ENCODE measurements at places on chromosomes 16 and 17. TPM values are rescaled to one million over a fixed set of nuclear protein-coding genes. Genes with fewer than 3 reads are reported as not detected.

The ABAT gene
- polyA plus RNA-seq, result 2.3 TPM

The KRTAP4-6 gene
- not detected for polyA plus RNA-seq

The CCL1 gene
- not detected for polyA plus RNA-seq

The MRPL38 gene
- polyA plus RNA-seq, result 62.3 TPM

The KRT24 gene
- not detected for polyA plus RNA-seq

The CDRT15 gene
- 0.49 TPM for polyA plus RNA-seq

The GAST gene
- polyA plus RNA-seq, result not detected

The PPP1R27 gene
- not detected for polyA plus RNA-seq

The SCGB1C2 gene
- not detected for polyA plus RNA-seq

DNA sequence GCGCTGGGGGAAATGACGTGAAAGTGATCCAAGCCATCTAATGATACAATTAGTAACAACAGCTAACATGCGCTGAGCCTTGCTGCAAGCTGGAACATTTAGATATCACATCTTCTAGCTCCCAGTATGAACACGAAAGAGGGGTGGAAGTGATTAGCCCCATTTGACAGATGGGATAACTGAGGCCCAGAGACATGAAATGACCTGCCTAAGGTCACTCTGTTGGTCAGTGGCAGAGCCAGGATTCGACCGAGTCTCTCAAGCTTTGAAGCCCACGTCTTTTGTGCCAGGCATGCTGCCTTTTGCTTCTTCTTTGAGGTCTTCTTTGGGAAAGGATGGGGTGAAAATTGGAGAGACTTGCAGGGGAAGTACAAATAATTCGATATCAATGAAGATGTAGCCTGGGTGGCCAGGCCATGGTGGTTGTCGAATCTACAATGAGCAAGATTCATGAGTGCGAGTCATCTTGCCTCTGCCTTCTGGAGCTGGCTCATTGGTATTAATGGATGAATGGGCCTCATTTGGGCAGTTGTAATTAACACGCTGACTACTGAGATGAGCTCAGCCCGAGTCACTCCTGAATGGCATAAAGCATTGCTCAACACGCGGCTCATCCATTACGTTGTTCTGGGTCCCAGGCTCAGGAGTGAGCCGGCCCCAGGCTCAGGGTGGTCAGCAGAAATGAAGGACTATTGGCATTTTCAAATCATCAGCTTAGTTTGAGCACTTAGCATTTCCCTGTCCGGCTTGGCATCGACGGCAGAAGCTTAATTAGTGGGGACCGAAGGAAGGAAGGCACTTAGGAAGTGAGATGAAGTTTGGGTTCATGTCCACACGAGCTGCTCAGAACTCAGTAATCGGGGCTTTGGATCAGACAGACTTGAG, 28.0 kb upstream of the GPRC5B start:
- H3K36me3 ChIP-seq, result no peaks in the 10 kb centered on the region
- DNase-seq, result no peak
- H3K27ac ChIP-seq, result no peak overlapping the region
- H3K4me1 ChIP-seq, result peaks cover 4% of the 10 kb centered on the region

DNA sequence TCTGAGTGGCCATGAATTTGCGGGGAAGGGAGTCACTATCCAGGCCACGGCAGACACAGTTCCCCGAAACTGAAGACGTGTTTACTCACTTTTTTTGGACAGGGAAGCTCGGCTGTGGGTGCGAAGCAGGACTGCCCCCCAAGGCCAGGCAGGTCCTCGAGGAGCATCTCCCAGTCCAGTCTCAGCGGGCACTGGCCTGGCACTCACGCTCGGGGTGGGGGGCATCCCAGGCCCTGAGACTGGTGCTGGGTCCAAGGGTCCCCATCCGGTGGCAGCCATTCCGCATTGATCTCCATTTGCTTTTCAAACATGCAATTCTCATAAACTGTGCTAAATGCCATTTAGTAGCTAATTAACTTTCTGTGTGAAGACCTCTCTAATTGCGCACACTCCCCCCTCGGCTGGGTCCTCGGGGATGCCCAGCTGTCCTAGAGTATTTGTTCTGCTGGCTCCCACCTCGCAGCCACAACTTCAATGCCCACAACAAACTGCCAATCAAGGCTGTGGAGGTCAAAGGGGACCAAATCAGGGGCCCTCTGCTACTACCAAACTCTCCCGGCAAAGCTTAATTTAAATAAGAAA, 50.2 kb downstream of the TBC1D16 start:
- H3K36me3 ChIP-seq, result no peaks in the 10 kb centered on the region
- DNase-seq, result no peak
- no peak overlapping the region for H3K4me3 ChIP-seq
- no peak overlapping the region for H3K27ac ChIP-seq

- H3K36me3 ChIP-seq, result peaks cover 14% of the 10 kb centered on the region
- H3K27ac ChIP-seq, result no peak overlapping the region
- no peak for DNase-seq
- H3K4me1 ChIP-seq, result peaks cover 75% of the 10 kb centered on the region
Measured at GRCh38 chr16:29826342-29826695, 6.1 kb downstream of the MVP start.

- DNase-seq, result no peak
- no peak overlapping the region for H3K27ac ChIP-seq
- H3K4me1 ChIP-seq, result no peaks in the 10 kb centered on the region
Measured at GRCh38 chr16:25614716-25615265, 77.0 kb upstream of the HS3ST4 start.

GRCh38 chr16:52470585-52470984, 76.4 kb downstream of the TOX3 start:
- H3K36me3 ChIP-seq, result no peaks in the 10 kb centered on the region
- no peak overlapping the region for H3K27ac ChIP-seq
- no peaks in the 10 kb centered on the region for H3K4me1 ChIP-seq
- no peaks in the 10 kb centered on the region for H3K27me3 ChIP-seq
- no peak overlapping the region for H3K4me3 ChIP-seq

DNA sequence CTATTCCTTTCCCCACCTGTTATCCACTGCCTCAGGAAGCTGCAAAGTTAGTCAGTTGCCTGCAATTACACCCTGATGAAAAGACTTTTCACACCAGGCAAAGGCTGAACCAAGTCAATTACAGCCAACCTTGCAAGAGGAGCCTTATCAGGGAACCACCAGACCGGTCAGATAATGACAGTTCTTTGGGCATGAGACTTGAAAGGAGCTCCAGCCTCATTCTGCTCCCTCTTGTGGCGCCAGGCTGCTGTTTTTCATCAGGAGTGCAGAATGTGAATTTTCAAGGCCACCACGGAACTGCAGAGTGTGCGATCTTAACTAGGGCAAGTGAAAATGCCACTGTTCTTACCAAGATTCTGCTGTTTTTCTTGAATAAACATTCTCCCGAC, 22.5 kb downstream of the DNAI2 start:
- no peak for DNase-seq
- H3K27me3 ChIP-seq, result no peaks in the 10 kb centered on the region
- H3K27ac ChIP-seq, result no peak overlapping the region
- H3K4me3 ChIP-seq, result no peak overlapping the region

GRCh38 chr17:51091635-51092034, 29.0 kb downstream of the SPAG9 start:
- H3K4me3 ChIP-seq, result no peak overlapping the region
- no peaks in the 10 kb centered on the region for H3K27me3 ChIP-seq
- H3K27ac ChIP-seq, result no peak overlapping the region
- H3K36me3 ChIP-seq, result peaks cover 3% of the 10 kb centered on the region
- H3K4me1 ChIP-seq, result peaks cover 12% of the 10 kb centered on the region
- DNase-seq, result no peak

DNA sequence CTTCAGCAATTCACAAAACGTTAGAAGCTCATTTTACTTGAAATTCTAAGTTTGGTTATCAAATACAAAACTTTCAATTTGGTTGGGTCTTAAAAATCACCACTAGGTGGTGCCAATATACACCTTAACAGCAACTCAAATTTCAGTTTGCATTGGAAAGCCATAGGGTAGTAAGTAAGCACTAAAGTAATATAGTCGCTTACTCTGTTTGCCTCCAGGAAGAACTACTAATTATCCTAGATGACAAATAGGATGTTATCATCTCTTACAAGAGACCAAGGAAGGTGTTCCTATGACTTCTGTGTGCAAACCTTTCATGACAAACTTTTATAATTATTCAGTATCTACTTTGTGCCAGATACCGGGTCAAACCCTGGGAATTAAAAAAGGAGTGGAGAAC, 93.3 kb downstream of the MYO1D start:
- DNase-seq, result peak; percentile 70
- no peaks in the 10 kb centered on the region for H3K4me1 ChIP-seq
- no peaks in the 10 kb centered on the region for H3K36me3 ChIP-seq
- H3K27me3 ChIP-seq, result no peaks in the 10 kb centered on the region
- no peak overlapping the region for H3K4me3 ChIP-seq
- H3K27ac ChIP-seq, result no peak overlapping the region

DNA sequence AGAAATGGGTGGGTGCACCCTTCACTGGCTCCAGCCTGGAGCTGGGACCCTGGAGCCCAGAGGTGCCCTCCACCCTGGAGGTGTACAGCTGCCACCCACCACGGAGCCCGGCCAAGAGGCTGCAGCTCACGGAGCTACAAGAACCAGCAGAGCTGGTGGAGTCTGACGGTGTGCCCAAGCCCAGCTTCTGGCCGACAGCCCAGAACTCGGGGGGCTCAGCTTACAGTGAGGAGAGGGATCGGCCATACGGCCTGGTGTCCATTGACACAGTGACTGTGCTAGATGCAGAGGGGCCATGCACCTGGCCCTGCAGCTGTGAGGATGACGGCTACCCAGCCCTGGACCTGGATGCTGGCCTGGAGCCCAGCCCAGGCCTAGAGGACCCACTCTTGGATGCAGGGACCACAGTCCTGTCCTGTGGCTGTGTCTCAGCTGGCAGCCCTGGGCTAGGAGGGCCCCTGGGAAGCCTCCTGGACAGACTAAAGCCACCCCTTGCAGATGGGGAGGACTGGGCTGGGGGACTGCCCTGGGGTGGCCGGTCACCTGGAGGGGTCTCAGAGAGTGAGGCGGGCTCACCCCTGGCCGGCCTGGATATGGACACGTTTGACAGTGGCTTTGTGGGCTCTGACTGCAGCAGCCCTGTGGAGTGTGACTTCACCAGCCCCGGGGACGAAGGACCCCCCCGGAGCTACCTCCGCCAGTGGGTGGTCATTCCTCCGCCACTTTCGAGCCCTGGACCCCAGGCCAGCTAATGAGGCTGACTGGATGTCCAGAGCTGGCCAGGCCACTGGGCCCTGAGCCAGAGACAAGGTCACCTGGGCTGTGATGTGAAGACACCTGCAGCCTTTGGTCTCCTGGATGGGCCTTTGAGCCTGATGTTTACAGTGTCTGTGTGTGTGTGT, 46.8 kb downstream of the IL21R start:
- DNase-seq, result no peak
- H3K36me3 ChIP-seq, result peaks cover 33% of the 10 kb centered on the region
- no peaks in the 10 kb centered on the region for H3K27me3 ChIP-seq
- H3K4me1 ChIP-seq, result peaks cover 65% of the 10 kb centered on the region
- H3K27ac ChIP-seq, result peak overlapping the region; percentile 82

- no peak overlapping the region for H3K4me3 ChIP-seq
- no peak for DNase-seq
- H3K36me3 ChIP-seq, result no peaks in the 10 kb centered on the region
- H3K27me3 ChIP-seq, result no peaks in the 10 kb centered on the region
- H3K27ac ChIP-seq, result no peak overlapping the region
Measured at GRCh38 chr16:55534756-55535155, 25.9 kb downstream of the LPCAT2 start.

DNA sequence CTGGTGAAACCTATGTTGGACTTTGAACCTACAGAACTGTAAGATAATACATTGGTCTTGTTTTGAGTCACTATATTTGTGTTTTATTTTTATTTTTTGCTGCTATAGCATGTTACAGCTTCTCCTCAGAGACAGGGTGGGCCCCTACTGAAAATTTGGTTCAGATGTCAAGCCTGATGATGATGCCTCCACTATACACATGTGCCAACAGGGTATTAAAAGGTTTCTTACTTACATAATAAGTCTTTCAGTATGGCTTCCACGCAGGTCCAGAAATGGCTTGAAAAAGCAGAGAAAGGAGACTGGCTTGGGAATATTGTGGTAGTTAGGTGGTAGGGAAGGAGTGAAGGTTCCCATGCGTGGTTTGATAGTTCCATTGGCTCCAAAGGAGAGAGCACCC, 52.9 kb upstream of the ELAC2 start:
- H3K27me3 ChIP-seq, result no peaks in the 10 kb centered on the region
- H3K27ac ChIP-seq, result no peak overlapping the region
- H3K4me1 ChIP-seq, result no peaks in the 10 kb centered on the region
- no peak overlapping the region for H3K4me3 ChIP-seq

- DNase-seq, result no peak
- no peaks in the 10 kb centered on the region for H3K4me1 ChIP-seq
- peak overlapping the region; percentile 30 for H3K27ac ChIP-seq
- H3K36me3 ChIP-seq, result peaks cover 79% of the 10 kb centered on the region
- H3K27me3 ChIP-seq, result no peaks in the 10 kb centered on the region
Measured at GRCh38 chr17:35010093-35010492, 29.8 kb downstream of the LIG3 start.

- H3K27ac ChIP-seq, result no peak overlapping the region
- no peaks in the 10 kb centered on the region for H3K27me3 ChIP-seq
- H3K36me3 ChIP-seq, result no peaks in the 10 kb centered on the region
Measured at GRCh38 chr17:31595076-31595475, 203.6 kb downstream of the RAB11FIP4 start.

- H3K27me3 ChIP-seq, result no peaks in the 10 kb centered on the region
- no peaks in the 10 kb centered on the region for H3K36me3 ChIP-seq
- no peak overlapping the region for H3K27ac ChIP-seq
- DNase-seq, result no peak
- H3K4me1 ChIP-seq, result no peaks in the 10 kb centered on the region
Measured at GRCh38 chr16:63945806-63946205, 1176.1 kb downstream of the CDH11 start.

- no peaks in the 10 kb centered on the region for H3K4me1 ChIP-seq
- H3K27me3 ChIP-seq, result no peaks in the 10 kb centered on the region
- H3K36me3 ChIP-seq, result peaks cover 21% of the 10 kb centered on the region
- no peak overlapping the region for H3K27ac ChIP-seq
Measured at GRCh38 chr16:930076-930475, 40.7 kb downstream of the LMF1 start.

DNA sequence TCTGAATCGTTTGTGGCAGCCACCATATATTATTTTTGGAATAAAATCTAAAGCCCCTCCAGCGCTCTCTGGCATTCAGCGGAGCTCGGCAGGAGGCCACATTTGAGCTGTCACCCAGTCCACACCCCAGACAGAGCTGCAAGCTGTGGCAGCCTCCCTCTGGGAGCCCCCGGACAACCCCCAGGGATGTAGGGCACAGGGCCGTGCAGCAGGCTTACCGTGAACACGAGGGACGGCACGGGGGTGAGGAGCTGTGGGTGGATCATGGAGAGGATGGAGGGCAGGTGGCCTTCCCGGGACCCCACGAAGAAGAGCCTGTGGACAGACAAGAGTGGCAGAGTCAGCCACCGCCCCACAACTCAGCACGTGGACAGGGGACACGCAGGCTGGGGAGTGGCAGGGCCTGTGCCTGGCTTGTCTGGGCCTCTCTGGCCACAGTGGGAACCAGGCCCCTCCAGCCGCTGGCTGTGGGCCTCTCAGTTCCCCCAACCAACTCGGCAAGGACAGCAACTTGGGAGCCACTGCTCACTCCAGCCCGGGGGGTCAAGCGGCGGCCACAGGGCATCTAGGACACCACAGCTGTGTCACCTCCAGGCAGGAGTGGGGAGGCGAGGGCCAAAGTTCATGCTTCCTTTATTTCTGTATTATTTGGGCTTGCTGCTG, 31.5 kb downstream of the SLC7A5 start:
- H3K4me1 ChIP-seq, result no peaks in the 10 kb centered on the region
- DNase-seq, result no peak
- no peak overlapping the region for H3K4me3 ChIP-seq
- no peaks in the 10 kb centered on the region for H3K27me3 ChIP-seq
- H3K27ac ChIP-seq, result no peak overlapping the region
- H3K36me3 ChIP-seq, result peaks cover 68% of the 10 kb centered on the region

GRCh38 chr17:59725691-59726090, 18.2 kb downstream of the VMP1 start:
- no peaks in the 10 kb centered on the region for H3K27me3 ChIP-seq
- H3K4me1 ChIP-seq, result no peaks in the 10 kb centered on the region
- DNase-seq, result no peak
- no peak overlapping the region for H3K4me3 ChIP-seq

Measured in CD4-positive, CD25-positive, alpha-beta regulatory T cell (primary cell).